ENCODE measurements at places on chromosomes 7 and 10.

DNA sequence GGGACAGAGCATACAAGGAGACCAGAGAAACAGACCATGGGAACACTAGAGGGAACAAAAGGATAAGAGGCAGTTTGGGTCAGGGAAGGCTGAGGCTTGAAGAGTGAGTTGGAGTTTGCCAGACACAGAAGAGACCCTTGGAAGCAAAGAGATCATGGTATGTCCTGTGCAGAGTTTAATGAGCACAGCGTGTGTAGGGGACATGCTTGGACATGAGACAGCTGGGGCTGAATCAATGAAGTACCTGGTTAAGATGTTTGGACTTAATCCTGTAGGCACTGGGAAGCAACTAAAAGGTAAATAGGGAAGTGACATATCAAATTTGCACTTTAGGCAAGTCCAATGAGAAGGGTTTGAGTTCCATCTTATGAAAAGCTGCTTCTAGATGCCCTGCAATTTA lies 79.6 kb downstream of the KIAA1217 start:
- no peak for DNase-seq

DNA sequence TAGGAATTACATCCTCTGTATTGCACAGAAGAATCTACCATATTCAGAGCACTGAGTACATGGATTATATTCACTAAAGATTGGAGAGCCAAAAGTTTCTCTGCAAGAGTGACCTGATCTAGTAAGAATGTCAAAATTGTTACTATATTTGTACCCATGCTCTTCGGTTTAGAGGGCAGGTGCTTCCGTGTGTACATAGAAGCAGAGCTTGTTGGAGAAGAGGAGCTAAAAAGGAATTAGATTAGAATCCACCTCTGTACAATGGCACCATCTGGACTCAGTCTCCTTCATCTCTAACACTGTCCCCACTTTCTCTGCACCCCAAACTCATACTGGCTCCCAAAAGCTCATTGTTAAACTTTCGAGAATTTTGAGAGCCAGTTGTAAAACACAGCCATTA lies 8.3 kb downstream of the CALD1 start:
- DNase-seq, result no peak

DNA sequence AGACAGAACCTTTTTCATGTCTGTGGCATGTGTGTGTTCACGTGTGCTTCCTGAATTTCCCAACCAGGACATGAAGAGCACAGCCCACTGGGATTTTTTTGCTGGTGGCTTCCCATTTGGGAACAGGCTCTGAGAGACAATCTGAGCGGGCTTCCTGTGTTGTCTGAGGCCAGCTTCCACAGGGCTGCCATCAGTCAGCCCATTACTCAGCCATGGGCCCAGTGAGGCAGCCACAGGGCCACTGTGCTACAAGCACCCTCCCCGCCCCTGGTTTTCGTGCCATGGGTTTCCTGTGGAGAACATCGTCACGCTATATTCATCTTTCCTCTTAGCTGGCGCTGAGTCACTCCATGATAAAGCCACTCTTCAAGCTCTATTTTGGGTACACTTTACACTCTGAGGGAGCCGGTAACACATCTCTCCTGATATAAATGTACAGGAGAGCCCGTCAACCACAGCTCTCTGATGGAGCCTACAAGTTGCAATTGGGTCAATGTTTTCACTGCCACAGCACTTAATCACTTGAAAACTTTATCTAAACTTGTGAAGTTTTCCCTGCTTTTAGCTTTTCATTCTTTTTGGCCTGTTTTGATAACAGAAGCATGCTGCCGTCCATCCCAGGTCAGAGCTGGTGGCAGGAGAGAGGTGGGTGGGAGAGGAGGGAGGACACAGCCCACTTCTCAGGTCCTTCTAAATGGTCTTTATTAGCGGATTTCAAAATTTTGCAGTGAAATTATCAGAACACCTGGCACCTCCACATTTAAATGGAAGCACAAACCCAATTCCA lies 96.9 kb downstream of the HIPK2 start:
- DNase-seq, result no peak

GRCh38 chr7:108464743-108465142 lies 8.5 kb upstream of the NRCAM start:
- no peak for DNase-seq

GRCh38 chr10:35910234-35910633 lies 268.1 kb upstream of the FZD8 start:
- DNase-seq, result no peak

GRCh38 chr10:79397575-79398303 lies 47.7 kb downstream of the ZCCHC24 start:
- DNase-seq, result peak; percentile 78

DNA sequence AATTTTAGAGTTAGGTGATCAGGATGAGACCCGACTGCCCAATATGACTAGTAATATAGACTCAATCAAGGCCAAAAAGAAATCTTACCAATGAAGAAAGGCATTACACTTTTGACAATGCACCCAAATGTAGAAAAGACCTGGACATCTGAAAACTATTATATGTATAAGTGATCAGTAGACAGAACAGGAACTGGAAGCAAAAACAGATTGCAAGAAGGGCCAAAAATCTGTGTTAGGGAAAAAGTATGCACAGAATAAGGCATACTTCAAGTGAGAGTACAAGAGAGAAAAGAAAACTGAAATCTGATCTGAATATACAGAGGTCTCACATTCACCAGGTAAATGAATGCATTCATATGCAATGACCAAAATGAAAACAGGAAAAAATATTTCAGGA lies 107.0 kb downstream of the GNAI1 start:
- DNase-seq, result no peak

DNA sequence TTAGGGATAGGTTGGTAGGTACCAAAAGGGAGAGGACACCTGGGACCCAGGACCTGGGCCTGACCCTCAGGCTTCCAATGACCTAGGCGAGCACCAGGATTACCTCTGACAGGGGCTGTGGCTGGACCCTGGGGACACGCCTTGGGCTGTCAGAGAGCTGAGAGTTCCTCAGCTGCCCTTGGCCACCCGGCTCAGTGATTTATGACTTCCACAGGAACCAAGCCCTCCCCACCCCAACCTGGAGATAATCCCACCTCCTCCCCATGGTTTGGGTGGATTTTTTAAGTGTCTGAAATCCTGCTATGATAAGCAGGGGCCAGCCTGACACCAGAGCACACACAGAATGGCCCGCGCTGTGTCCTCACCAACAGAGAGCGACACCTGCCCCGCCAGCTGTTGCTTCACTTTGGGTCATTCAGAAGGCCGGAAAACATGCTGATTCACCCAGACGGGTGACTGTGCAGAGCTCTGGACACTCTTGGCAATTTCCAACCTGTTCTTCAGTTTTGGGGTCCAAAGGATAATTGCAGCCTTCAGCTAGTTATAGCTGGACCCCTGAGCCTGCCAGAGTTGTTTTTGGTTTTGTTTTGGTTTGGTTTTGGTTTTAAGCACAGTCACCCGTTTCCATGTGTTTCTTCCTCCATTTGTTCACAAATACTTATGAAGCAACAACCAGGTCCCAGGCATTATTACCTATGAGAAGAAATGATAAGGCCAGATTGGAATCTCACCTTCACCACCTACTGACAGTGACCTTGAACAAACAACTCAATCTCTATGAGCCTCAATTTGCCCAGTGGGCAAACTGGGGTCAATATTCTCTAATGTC lies 78.2 kb downstream of the RAB11FIP2 start:
- no peak for DNase-seq

DNA sequence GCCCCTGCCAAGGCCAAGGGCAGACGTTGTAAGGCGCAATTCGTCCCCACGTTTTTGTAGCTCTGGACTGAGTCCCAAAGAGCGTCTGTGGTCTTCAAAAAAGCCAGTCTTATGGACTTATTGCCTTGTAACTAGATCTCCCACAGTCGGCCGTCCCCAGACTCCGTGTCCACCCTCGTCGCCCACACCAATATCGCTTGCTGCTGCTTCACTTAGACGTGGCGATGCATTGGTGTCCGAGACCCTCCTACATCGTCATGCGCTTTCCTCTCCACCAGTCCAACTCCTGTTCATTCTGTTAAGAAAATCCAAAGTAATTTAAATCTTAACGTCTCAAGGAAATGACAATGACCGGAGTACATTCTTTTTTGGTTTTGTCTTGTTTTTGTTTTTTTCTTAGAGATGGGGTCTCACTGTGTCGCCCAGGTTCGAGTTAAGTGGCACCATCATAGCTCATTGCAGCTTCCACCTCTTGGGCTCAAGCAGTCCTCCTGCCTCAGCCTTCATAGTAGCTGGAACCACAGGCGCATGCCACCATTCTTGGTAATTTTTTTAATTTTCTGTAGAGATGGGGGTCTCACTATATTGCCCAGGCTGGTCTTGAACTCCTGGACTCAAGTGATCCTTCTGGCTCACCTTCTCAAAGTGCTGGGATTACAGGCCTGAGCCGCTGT lies 851 bp downstream of the KIFBP start:
- DNase-seq, result no peak

GRCh38 chr7:81040496-81040895 lies 121.6 kb upstream of the SEMA3C start:
- DNase-seq, result no peak

GRCh38 chr7:134602881-134603451 lies 43.7 kb upstream of the BPGM start:
- no peak for DNase-seq

DNA sequence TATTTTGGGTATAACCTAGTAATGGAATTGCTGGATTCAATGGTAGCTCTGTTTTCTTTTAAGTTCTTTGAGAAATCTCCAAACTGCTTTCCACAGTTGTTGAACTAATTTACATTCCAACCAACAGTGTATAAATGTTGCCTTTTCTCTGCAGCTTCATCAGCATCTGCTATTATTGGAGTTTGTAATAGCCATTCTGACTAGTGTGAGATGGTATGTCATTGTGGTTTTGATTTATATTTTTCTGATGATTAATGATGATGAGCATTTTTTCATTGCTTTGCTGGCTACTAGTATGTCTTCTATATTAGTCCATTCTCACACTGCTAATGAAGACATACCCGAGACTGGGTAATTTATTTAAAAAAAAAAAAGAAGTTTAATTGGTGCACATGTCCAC lies 248.6 kb upstream of the MAGI2 start:
- no peak for DNase-seq

DNA sequence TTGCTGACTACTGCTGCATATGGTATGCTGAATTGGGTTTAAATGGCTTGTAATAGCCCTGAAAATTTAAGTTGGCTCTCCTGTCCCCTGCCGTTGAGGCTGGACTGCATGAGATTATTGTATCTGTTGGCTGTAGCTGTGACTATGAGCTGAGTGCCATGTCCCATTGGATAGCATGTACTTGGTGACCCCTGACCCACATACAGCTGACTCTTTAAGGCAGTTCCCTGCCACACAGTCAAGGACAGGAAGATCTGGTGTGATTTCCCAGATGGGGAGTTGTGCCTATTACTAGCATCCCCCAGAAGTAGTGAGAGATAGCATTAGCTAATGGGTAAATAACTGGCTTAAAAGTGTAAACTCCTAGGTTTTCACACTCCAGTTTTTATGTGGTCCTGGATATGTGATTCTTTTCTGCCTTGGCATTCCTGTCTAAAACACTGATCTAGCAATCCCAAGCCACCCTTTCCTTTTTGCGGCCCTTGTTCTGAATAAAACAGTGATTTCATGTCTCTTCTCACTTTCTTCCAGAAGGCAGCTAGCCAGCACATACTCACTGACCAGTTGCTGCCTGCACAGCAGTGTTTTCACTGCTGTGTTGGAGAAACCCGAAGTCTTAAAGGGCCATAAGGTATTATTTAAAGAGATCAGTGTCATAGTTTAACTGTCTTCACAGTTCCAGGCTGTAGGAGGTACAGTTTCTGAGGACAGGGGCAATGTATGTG lies 35.9 kb downstream of the LRRC4 start:
- peak; percentile 76 for DNase-seq

GRCh38 chr10:133418289-133418993 lies 6.0 kb downstream of the SPRN start:
- DNase-seq, result no peak

GRCh38 chr10:132790934-132791829 lies 5.2 kb upstream of the NKX6-2 start:
- DNase-seq, result no peak

GRCh38 chr7:2202901-2203765 lies 29.6 kb downstream of the MAD1L1 start:
- DNase-seq, result peak; percentile 34

GRCh38 chr7:130823060-130823459 lies 89.1 kb upstream of the KLF14 start:
- DNase-seq, result no peak

DNA sequence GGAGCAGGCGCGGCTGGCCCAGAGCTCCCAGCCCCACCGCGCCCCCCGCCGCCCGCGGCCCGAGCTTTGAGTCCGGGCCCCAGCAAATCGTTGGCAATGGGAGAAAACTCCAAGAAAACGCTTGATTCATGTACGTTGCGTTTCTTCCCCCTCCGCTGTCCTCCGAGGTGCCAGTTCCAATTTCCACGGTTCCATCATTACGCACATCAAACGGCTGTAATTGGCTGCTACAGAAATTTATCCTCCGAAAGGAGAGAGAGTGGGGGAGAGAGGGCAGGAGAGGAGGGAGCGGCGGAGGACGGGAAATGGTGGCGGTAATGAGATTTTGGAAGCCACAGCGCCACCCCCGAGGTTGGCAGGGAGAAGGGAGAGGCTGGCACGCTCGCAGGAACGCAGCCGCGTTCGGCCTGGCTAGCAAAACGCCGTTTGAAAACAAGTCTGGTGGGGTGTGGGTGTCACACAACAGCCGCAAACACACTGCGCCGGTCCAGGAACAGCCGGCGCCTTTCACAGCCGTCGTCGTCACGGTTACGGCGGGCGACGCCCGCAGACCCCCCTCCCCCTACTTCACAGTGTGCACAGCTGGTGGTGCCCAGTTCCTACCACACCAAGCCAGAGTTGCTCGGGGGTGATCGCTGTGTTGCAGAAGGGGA lies 57.5 kb downstream of the UNCX start:
- DNase-seq, result peak; percentile 75

GRCh38 chr7:49731836-49732235 lies 41.6 kb upstream of the VWC2 start:
- DNase-seq, result no peak

- no peak for DNase-seq
Observed at GRCh38 chr7:138030679-138031351, 28.9 kb upstream of the CREB3L2 start.

DNA sequence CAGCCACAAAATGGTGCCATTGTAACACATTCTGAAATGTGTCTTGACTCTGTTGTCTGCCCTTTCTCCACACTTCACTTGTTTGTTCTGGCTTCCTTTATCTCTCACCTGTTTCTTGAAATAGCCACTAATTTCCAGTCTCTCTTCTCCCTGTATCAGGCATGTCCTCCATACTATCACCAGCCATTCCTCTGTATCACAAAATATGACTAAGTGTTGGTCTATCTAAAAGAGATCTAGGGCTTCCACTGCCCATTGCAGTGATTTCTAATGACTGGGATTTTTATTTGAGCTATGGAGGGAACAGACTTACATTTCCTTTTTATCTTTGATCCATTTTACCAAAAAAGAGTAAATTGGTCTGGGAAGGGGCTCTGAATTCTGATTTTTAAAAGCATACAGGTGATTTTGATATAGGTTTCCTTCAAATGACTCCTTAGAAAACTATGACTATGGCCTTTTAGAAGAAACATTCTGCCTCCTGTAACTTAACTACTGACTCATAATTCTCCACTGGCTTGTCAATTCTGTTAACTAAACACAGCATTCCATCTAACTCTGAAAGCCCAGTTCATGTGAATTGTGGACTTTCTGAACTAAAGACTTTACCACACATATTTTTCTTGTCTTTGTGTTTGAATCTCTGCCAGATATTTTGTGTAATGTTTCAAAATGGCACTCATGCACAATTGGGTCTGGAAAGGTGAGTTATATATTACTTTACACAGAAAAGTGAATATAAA lies 1121.4 kb downstream of the XPNPEP1 start:
- DNase-seq, result peak; percentile 58

GRCh38 chr7:54946764-54947163 lies 72.1 kb upstream of the EGFR start:
- DNase-seq, result no peak
